ENCODE measurements at places on chromosomes 2 and 18.

DNA sequence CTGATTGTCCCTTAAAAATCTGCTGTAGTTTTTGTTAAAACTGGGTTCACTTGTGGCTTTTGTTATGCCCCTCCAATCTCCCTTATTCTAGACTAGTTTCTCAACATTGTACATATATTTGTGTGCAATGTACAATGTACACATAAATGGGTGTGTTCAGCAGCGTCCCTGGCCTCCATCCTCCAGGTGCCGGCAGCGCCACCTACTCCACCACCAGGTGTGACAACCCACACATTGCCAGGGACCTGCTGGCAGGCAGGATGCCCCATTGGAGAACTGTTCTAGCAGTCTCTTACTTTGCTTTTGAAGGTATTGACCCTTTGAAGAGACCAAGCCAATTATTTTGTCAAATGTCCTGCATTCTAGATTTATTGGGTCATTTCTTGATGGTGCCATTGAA lies 75.4 kb downstream of the SH3RF3 start:
- DNase-seq: no peak

DNA sequence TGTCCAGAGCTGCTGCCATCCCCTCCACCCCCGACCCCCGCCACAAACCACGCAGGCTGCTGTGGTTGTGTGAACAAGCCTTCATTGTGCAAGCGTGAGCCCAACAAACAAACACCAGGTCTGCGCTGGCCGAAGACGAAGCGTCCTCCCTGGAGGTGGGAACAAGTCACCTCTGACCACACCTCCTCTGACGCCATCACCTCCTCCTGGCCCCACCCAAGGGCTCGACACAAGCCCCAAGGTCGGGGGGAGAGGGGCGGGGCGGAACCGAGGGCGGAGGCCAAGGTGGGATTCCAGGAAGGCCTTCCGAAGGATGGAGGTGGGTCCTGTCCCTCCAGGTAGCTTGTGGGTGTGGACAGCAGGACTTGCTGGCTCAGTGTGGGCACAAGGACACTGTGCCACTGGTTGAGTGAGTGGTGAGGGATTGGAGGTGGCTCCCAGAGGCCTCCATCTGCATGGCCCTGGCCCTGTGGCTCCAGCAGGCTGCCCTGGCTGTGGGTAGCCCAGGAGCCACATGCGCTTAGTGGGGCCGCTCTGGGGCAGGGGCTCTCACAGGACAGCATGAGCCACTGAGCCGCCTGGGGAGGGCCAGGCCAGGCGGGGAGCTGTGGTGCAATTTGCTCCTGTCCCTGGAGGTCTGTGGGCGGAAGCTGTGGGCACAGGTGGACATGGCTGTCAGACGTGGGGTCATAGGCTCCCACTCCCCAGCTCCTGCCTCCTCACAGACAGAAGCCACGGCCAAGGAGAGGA lies 7.4 kb upstream of the GPR17 start:
- no peak for DNase-seq

DNA sequence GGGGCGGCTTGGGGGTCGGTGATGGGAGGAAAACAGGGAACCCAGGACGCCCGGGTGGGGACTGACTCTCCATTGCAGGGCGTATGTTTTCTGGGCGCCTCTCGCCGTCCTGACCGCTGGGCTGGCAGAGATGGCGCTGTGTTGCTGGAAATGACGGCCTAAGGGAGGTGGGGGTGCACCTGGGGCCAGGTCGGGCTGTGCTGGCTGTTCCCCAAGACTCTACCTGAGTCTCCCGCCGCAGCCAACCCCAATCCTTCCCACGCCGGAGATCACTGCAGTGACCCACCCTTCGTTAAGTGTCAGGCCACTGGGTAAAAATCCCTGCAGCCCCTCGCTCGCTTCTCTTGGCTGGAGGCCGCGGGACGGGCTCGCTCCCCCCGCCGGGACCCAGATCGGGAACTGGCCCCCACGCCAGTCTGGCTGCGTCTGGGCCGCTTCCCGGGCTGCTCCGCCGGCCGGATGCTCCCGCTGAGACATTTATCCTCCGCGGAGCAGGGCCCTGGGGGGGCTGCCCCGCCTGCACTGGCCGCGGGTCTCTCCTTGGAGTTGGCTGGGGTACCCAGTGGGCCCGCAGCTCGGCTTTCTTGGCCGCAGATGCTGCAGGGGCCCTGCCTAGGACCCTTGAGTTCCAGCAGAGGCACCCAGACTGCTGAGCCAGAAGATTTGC lies 7.8 kb upstream of the ARMC9 start:
- DNase-seq: no peak

- no peak for DNase-seq
These were observed 43.7 kb downstream of the MEX3C start for GRCh38 chr18:51153659-51154371.

- peak; percentile 46 for DNase-seq
These were observed 267.4 kb downstream of the PHLPP1 start for GRCh38 chr18:62982600-62983251.

DNA sequence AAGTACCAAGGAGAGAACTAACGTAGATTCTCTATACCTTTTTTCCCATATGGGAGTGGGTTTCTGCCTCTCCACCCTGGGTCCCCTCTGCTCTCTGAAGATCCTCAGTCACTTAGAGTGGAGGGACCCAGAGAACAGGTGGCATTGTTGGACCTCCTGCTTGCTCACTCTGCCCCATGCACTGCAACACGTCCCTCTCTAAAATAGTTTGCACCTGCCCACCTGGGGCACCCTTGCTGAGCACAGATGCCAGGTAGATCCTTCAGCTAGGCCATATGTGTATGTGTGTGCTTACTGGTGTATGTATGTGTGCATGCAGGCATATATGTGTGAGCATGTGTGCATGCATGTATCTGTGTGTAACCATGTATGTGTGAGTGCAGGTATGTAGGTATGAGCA lies 2.2 kb downstream of the IL36RN start:
- no peak for DNase-seq

DNA sequence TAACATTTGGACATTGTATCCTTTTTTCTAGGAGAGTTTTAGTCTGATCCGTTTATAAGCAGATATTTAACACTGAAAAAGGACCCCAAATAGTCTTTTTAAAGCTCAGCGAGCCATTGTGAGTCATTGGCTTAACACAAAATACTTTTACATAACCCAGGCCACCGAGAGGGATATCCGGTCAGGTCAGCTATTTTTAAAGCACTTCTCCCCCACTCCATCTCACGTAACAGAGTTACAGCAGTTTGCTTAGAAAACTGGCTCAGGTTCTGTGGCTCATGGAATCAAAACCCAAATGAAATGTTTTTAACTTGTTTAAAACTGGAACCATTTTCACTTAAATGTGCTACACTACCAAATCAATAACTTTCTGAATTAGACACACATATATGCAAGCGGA lies 23.9 kb downstream of the COL4A3 start:
- no peak for DNase-seq

GRCh38 chr18:376311-376710 lies 108.5 kb upstream of the THOC1 start:
- DNase-seq: no peak

- DNase-seq: no peak
These were observed 35.8 kb upstream of the EPG5 start for GRCh38 chr18:46002934-46003333.

GRCh38 chr2:134122610-134123009 lies 131.3 kb upstream of the MGAT5 start:
- DNase-seq: no peak

DNA sequence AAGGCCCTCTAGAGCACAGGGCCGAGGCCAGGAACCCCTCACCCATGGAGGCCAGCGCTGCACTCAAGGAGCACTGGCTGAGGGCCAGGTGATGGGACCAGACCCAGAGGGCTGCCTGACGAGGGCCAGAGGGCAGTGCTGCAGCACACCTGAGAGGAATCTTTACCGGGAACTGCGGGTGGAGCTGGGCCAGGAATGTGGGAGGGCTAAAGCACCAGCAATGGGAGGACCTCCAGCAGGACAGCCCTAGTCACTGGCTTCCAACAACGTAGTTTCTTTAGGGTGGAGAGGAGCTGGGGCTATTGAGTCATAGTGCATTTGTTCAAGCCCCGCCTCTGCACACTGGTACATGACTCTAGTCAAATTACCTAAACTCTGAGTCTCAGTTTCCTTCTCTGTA lies 143.4 kb downstream of the TMEM17 start:
- no peak for DNase-seq

GRCh38 chr2:6922201-6922656 lies 5.0 kb downstream of the RNF144A start:
- DNase-seq: no peak

- no peak for DNase-seq
These were observed 13.6 kb upstream of the ADI1 start for GRCh38 chr2:3532941-3533340.

DNA sequence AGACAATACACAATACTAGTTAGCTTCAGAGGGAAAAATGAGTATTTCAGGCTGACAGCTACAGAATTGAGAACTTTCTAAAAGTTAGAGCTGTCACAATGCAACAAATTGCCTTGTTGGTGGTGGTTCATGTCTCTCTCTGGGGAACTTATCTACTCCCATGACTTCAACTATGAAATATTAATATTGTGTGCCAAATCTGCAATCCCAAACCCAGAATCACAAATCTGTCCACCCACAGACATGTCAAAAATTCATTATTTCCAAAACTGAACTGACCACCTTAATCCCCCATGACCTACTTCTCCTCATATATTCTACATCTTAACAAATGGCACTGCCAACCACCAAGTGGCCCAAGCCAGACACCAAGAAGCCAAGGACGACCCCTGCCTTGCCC lies 143.5 kb downstream of the TCF4 start:
- no peak for DNase-seq

GRCh38 chr2:60371219-60371618 lies 182.2 kb downstream of the BCL11A start:
- no peak for DNase-seq

DNA sequence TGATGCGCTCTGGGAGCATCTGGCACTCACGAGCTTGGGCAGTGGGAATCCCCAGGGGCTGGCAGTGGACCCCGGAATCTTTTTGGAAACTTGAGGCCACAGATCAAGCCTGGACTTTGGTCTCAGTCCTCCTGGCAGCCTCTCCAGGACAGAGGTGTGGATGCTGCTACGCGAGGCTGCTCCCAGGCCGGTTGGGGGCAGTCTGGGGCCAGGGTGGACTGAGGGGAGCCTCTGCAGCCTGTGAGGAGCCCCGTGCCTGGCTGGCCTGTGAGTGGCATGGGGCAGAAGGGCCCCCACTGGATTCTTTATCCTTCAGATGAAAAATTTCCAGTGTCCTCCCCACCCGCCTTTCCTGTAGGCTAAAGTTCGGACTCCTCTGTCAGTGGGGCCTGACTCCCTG lies 12.7 kb upstream of the DES start:
- peak; percentile 40 for DNase-seq

DNA sequence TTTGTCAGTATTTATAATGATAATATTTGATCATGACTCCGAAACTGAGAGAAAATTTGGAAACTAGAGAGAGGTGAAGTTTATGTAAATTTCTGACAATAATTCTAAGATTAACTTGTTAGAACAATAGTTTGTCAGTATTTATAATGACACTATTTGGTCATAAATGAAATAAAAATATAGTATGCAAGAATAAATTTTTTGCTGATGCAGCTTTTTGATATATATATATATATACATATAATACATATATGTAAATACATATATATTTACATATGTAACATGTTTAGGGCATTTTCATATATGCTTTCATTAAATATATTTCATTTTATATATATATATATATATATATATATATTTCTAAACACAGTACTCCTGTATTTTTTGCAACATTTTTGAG lies 1158.1 kb downstream of the LRP1B start:
- DNase-seq: no peak

DNA sequence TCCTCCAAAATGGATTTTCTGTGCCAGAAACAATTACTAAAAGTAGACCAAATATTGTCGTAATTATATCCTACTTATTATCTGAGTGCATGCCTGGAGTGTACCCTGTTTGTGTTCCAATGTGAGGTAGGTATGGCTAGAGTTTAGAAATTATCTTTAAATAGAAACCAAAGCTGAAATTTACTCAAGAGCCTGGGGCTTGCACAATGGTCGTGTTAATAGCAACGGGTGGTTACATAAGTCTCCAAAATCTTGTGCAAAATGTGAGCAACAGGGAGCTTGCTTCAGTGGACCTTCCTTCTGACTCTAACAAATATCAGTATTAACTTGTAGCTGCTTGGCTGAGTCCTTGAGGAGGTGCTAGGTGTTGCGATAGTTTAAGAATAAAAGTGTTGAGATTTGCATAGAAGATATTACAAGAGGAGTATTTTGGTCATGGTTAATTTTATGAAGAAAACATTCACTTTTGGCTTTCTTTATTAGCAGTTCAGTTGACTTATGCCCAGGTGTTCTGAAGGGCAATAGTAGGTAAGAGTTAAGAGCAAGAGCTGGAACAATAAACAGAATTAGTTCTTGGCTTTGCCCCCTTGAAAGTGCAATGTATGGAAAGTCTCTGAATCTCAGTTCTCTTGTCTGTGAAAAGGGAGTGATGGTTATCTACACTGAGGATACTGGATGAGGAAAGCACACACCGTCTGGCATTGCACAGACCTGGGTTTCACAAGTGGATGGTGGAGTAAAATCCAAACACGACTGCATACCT lies 4.6 kb downstream of the CXCR4 start:
- no peak for DNase-seq

DNA sequence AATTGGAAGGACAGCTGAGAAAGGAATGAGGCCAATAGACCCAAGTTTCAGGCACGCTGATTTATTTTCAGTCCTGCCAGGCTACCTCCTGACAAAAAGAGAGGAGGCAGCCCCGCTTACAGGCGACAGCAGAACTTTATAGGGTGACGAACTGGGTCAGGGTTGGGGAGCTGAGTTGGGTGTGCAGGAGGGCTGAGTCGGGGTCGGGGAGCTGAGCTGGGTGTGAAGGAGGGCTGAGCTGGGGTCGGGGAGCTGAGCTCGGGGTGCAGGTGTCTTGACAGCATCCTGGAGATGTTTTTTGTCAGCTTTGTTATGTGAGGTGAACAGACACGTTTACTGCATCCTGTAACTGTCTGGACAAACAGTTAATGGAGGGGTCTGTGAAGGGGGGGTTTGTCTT lies 342.2 kb downstream of the ADCYAP1 start:
- DNase-seq: no peak

- peak; percentile 49 for DNase-seq
These were observed 588.5 kb upstream of the ZEB2 start for GRCh38 chr2:145108361-145108778.

DNA sequence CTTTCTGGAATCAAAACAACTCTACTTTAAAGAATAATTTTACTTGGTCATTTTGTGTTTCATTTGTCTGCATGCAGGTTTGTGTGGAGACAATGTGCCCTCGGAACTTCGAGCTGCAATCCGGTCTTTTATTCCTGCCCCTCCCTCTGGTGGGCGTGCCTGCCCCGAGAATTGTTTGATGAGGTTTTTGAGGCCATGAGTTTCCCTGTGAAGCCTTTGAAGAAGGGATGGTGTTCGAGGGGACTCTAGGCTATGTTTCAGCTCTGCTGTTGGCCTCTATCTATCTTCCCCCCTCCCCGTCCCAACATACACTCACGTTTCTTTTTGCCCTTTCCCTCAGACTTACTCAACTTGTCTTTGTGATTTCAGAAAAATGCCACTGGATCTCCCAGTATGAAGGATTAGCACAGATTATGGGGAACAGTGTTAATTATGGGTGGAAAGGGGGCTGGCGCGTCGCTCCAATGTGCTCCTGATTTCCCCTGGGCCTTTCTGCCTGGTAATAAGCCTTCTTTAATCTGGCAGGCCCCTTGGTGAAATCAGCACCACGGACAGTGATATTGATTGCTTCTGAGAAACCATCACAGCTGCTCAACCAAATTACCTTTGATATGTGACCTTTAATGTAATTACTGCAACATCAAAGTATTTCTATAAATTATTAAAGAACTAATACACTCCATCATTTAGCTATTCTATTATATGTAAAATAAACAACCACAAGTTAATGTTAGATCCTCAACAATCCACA lies 82.2 kb downstream of the CELF4 start:
- DNase-seq: no peak

GRCh38 chr2:241855245-241855887 lies 3.3 kb downstream of the PDCD1 start:
- DNase-seq: no peak

All from glutamatergic neuron (in vitro differentiated cells).